Stimulated activated CD4-positive, alpha-beta T cell treated with anti-CD3 and anti-CD28 coated beads, Interleukin-15, amount 100 ng/mL, for 24 hours (primary cell): ENCODE measurements at places on chromosomes 2 and 18.

- no peak for DNase-seq
Observed at GRCh38 chr2:241007880-241008710, 9.7 kb downstream of the SNED1 start.

GRCh38 chr2:74181739-74182138 is 3.1 kb upstream of the MOB1A start:
- DNase-seq, result no peak

DNA sequence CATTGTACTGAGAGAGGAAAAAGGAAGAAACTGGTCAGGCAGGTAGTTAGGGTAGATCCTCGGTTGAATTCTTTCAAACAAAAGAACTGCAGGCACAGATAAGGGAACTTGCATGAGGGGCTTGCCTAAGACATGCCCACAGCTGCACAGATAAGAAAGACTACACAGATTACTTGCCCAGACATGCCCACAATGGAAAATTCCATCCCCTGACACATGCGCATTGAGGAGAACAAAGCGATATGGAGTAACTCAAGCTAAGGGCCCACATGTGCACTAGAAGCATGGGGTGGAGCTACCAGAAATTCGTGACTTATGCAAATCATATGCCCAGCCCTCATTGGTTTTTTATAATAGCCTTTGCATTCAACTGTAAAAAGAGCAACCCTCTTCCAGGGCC is 181.3 kb upstream of the ZNF521 start:
- DNase-seq, result no peak

DNA sequence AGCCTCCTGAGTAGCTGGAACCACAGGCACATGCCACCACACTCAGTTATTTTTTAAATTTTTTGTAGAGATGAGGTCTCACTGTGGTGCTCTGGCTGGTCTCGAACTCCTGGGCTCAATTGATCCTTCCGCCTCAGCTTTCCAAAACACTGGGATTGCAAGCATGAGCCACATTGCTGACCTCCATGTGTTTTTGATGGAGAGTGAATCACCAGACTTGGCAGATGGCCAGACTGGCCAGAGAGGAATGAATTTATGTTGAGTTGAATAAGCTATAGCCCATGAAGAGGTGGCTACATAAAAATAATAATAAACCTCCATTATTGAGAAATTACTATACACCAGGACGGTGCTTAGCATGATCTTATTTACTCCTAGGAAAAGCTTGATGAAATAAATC is 91.5 kb downstream of the MREG start:
- DNase-seq, result no peak

DNA sequence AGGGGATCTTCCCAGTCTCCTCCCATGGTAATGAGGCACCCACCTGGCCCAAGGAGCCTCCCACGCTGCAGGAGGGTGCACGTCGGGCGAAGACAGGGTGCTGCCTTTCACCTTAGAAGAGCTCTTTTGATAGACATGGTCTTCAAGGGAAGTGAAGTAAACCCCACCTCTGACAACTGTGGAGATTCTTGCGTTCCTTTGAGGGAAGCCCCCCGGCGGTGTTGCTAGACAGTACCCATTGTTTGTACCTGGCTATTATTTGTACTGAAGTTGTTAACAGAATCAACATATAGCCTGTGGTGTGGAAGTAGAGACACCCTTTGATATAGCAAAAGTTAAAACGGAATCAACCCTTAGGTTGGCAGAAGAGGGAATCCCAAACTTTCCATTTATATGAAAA is 648.0 kb downstream of the GALR1 start:
- no peak for DNase-seq

DNA sequence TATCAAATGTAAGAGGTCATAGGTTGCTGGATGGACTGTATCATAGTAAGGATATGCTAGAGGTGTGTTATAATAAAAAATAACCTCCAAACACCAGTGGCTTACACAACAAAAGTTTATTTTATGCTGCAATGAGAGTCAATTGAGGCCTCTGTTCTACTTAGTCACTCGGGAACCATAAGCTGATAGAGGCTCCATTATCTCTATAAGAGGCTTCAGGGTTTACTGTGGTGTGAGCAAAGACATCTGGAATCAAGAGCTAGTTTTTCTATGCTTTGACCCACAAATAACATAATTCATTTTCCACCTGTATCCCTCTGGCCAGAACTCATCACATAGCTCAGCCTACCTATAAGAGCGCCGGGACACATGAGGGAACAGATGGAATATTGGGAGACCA is 47.5 kb upstream of the NEMP2 start:
- no peak for DNase-seq

- no peak for DNase-seq
Observed at GRCh38 chr18:7919565-7919964, 352.4 kb downstream of the PTPRM start.

GRCh38 chr2:165757906-165758675 is 36.0 kb downstream of the GALNT3 start:
- no peak for DNase-seq

DNA sequence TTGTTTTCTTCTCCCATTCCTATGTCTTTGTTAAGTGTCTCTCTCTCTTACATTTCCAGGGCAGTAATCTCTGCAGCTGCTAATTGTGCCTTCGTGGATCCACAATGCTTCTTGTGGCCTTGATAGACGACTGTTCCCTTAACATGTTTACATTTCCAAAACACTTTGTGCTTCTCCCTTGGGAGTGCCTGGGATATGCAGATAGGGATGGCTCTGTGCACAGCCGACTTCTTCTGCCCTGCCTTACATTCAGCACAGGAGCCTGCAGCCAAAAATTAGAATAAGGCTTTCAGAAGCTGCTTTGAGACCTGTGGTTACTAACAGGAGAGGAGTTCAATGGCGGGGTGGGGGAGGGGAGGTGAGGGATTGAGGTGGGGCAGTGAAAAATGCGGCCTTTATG is 328.9 kb downstream of the TDRD15 start:
- no peak for DNase-seq

DNA sequence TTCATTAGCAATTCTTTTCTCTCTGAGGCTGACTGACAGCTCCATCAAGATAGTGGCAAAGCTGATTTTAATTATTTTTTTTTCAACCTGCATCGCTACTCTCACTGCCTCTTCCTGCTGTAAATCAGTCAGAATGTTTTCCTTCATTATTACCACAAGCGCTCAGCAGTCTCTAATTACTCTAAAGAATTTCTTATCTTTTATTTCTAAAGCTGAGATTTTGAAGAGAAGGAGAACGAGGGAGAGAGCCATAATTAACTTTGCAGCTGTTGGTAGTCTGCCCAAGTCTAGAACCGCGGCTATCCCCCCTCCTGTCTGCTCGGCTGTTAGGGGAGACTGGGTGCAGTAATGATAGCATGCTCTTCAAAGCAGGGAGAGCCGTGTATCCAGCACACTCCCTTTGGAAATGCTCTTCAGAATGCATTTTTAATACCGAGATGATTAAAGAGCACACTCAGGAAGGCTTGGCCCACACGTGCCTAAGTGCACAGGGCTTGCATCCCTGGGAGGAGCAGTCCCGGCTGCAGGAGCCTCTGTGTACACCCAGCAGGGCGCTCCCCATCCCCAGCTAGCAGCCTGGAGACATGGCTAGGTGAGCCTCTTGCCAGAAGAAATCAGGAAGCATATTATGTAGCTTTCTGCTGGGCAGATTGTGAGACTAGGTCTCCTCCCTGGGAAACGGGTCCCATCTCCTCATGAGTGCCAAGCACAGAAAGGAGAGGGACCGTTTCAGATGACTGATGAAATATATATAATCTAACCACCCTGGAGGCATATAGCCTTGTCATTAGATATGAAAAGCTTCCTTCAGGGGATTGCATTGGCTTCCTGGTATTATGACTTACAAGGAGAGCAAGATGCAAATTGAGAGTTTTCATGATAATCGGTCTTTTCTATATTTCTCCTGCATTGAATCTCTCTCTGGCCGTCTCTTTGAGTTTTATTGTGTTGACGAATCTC is 555.2 kb downstream of the CMPK2 start:
- no peak for DNase-seq
